ENCODE measurements at places on chromosomes 16 and 17.

DNA sequence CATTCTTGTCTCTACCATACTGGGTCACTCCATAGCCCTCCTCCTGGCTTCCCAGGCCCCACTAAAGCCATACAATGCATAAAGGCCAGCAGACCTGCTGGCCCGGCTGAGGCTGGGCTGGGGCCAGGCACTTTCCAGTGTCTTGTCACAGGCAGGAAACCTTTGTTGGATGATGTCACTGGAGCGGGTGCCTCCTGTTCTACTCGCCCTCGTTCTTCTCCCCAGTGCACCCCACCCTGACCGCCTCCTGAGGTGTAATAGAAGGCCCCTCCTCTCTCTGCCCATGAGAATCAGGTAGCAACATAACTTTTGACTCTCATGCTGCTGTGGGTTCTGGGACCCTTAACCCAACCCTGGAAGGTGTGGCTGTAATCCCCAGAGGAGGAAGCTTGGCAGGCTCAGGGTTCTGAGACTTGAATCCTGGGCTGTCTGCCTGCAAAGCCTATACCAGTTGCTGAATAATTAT, 54.2 kb upstream of the IL34 start:
- no peaks in the 10 kb centered on the region for H3K36me3 ChIP-seq
- H3K4me1 ChIP-seq = no peaks in the 10 kb centered on the region
- no peak for DNase-seq
- H3K27me3 ChIP-seq = no peaks in the 10 kb centered on the region

- no peaks in the 10 kb centered on the region for H3K36me3 ChIP-seq
- H3K27me3 ChIP-seq = no peaks in the 10 kb centered on the region
- H3K27ac ChIP-seq = no peak overlapping the region
- H3K4me1 ChIP-seq = no peaks in the 10 kb centered on the region
Measured at GRCh38 chr17:4386406-4386805, 19.9 kb upstream of the UBE2G1 start.

GRCh38 chr17:65509032-65509431, 52.4 kb downstream of the AXIN2 start:
- H3K36me3 ChIP-seq = no peaks in the 10 kb centered on the region
- no peaks in the 10 kb centered on the region for H3K27me3 ChIP-seq
- H3K27ac ChIP-seq = no peak overlapping the region
- no peak overlapping the region for H3K4me3 ChIP-seq

- H3K27ac ChIP-seq = no peak overlapping the region
- no peak overlapping the region for H3K4me3 ChIP-seq
- H3K4me1 ChIP-seq = no peaks in the 10 kb centered on the region
- no peaks in the 10 kb centered on the region for H3K36me3 ChIP-seq
- no peak for DNase-seq
Measured at GRCh38 chr16:7363422-7364417, 31.1 kb downstream of the RBFOX1 start.

DNA sequence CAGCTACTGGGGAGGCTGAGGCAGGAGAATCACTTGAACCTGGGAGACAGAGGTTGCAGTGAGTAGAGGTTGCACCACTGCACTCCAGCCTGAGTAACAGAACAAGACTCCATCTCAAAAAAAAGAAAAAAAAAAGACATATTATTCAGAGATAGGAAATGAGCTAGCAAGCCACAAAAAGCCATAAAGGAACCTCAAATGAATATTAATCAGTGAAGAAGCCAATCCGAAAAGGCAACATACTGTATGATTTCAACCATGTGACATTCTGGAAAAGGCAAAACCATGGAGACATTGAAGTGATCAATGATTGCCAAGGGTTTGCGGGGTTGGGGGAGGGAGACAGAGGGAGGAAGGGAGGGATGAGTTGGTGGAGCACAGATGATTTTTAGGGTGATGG, 8.4 kb upstream of the EXOC7 start:
- DNase-seq = no peak
- no peak overlapping the region for H3K4me3 ChIP-seq
- H3K27ac ChIP-seq = no peak overlapping the region
- no peaks in the 10 kb centered on the region for H3K4me1 ChIP-seq
- no peaks in the 10 kb centered on the region for H3K27me3 ChIP-seq

GRCh38 chr17:52026075-52026474, 132.4 kb downstream of the CA10 start:
- no peak overlapping the region for H3K27ac ChIP-seq
- H3K4me3 ChIP-seq = no peak overlapping the region
- no peak for DNase-seq
- no peaks in the 10 kb centered on the region for H3K4me1 ChIP-seq
- no peaks in the 10 kb centered on the region for H3K36me3 ChIP-seq

DNA sequence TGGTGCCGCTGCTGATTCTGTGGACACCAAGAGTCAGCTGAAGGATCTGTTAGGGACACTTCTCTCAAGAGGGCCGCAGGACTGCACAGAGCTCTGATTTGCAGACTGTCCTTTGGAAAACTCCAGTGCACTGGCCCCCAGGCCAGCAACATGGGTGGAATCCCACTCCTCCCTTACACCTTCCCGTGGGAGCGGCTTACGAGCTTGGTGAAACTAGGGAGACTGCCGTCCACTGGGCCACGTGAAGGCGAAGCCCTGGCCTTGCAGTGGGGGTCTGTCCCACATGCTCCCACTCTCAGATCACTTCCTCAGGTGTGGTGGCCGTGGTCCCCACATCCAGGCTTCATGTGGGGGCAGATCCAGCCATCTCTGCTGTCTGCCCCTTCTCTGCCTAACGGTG, 36.4 kb downstream of the PSME3IP1 start:
- no peak overlapping the region for H3K27ac ChIP-seq
- no peaks in the 10 kb centered on the region for H3K27me3 ChIP-seq
- DNase-seq = no peak
- peaks cover 7% of the 10 kb centered on the region for H3K4me1 ChIP-seq
- H3K36me3 ChIP-seq = peaks cover 11% of the 10 kb centered on the region

DNA sequence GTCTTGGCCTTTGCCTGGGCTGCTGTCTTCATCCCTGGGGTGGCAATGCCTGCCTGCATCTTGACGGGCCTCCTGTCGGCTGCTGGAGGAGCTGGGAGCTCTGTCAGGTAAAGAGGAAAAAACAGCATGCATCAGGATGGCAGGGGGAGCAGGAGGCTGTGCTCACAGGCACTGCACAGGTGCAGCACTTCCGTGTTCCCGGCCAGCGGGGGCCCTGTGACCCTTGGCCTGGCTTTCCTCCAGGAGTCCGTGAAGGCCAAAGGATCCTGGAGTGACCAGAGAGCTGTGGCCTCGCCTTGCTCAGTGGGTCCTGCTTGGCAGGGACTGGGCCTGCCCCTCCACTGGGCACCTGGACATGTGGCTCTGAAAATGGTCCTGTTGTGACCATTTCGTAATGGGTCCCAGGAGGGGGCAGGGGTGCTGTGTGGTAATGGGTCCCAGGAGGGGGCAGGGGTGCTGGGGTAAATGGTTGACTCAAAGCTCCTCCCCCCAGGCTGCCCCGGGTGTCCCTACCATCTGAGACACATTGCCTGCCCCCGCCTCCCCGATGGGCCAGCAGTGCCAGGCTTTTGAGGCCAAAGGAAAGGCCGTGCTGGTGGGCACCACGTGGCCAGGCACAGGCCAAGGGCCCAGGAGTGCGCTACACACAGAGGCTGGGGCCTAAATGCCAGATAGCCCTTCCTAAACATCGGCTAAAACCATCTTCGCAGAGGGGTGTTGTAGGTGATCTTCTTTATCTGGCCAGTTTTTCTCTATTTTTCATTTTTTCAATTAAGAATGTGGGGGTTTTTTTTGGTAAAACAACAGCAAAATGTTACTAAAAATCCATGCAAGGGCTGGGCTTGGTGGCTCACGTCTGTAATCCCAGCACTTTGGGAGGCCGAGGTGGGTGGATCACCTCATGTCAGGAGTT, 4.0 kb upstream of the FASN start:
- H3K27me3 ChIP-seq = no peaks in the 10 kb centered on the region
- H3K4me1 ChIP-seq = peaks cover 23% of the 10 kb centered on the region
- no peak overlapping the region for H3K27ac ChIP-seq
- no peak overlapping the region for H3K4me3 ChIP-seq

DNA sequence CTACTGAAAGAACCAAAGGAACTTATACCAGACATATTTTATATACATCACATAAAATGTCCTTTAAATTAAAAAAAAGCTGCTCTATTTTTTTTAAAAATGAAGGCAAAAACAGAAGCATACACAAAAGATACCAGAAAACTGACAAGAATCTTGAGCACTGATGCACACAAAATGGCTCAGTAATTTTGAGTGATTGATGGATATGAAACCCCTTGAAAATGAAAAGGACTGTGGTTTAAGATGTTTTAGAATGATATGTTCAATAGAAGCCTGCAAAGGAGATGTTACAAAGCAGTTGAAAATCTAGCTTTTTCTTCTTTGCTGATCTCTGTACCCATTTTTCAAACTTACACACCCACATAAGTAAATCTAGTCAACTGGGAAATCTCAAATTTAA, 2.7 kb downstream of the C16orf87 start:
- H3K36me3 ChIP-seq = no peaks in the 10 kb centered on the region
- DNase-seq = no peak
- no peak overlapping the region for H3K4me3 ChIP-seq
- no peak overlapping the region for H3K27ac ChIP-seq

DNA sequence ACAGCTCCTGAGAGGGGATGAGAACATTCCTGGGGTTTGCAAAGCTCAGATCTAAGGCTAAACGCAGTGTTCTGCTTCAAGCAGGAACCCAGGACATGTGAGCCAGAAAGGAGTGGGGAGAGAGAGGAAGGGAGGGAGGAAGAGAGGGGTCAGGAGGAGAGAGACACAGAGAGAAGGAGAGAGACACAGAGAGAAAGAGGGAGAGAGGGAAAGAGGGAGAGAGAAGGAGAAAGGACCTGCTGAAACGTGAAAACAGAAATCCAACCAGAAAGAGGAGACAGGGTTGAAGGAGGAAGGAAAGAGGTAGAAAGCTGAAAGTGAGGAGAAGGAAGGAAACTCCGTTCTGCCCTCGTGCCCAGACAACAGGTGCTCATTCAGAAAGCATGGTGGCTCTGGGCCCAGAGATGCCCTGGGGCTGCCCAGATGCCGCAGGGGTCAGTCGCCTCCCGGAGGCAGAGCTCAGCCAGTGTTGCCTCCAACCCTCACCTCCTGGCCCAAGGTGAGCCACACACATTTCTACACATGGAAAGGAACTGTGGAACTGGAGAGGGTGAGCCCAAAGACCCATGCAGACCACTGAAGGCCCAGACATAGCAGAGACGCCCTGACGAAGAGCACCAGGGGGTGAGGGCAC, 49.0 kb upstream of the ENPP7 start:
- H3K27me3 ChIP-seq = no peaks in the 10 kb centered on the region
- H3K4me1 ChIP-seq = no peaks in the 10 kb centered on the region
- no peak overlapping the region for H3K27ac ChIP-seq
- no peak for DNase-seq
- H3K36me3 ChIP-seq = no peaks in the 10 kb centered on the region

GRCh38 chr16:80671281-80671849, 130.6 kb downstream of the DYNLRB2 start:
- no peak for DNase-seq
- H3K27me3 ChIP-seq = no peaks in the 10 kb centered on the region
- peaks cover 2% of the 10 kb centered on the region for H3K4me1 ChIP-seq
- H3K27ac ChIP-seq = no peak overlapping the region
- H3K4me3 ChIP-seq = no peak overlapping the region

GRCh38 chr16:75483222-75483621, 12.0 kb downstream of the CHST6 start:
- peaks cover 11% of the 10 kb centered on the region for H3K36me3 ChIP-seq
- H3K4me3 ChIP-seq = no peak overlapping the region
- no peak for DNase-seq
- no peaks in the 10 kb centered on the region for H3K27me3 ChIP-seq

GRCh38 chr17:48510761-48511604, 19.8 kb downstream of the HOXB1 start:
- no peaks in the 10 kb centered on the region for H3K4me1 ChIP-seq
- no peak for DNase-seq
- no peaks in the 10 kb centered on the region for H3K27me3 ChIP-seq
- H3K4me3 ChIP-seq = no peak overlapping the region
- H3K36me3 ChIP-seq = no peaks in the 10 kb centered on the region
- H3K27ac ChIP-seq = no peak overlapping the region

DNA sequence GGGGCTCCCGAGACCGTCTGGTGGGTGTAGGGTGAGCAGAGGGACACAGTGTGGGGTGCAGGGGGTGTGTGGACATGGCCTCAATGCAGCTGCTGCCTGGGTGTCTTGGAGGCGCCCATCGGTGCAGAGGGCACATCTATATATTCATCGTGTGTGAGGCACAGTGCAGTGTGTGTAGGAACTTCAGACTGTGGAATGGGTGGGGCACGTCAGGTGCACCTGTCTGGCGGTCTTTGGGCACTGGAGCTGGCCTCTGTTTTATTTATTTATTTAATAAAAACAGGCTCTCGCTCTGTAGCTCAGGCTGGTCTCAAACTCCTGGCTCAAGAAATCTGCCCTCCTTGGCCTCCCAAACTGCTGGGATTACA, 16.8 kb downstream of the LASP1 start:
- H3K27me3 ChIP-seq = no peaks in the 10 kb centered on the region
- no peak overlapping the region for H3K27ac ChIP-seq
- DNase-seq = no peak
- H3K36me3 ChIP-seq = peaks cover 5% of the 10 kb centered on the region

- no peak overlapping the region for H3K27ac ChIP-seq
- no peaks in the 10 kb centered on the region for H3K4me1 ChIP-seq
- no peaks in the 10 kb centered on the region for H3K27me3 ChIP-seq
- DNase-seq = peak; percentile 16
- H3K4me3 ChIP-seq = no peak overlapping the region
- H3K36me3 ChIP-seq = no peaks in the 10 kb centered on the region
Measured at GRCh38 chr17:66255112-66255511, 25.9 kb upstream of the APOH start.

GRCh38 chr16:29972500-29972899, 1.2 kb upstream of the TAOK2 start:
- H3K36me3 ChIP-seq = peaks cover 3% of the 10 kb centered on the region
- H3K27me3 ChIP-seq = no peaks in the 10 kb centered on the region
- no peak overlapping the region for H3K4me3 ChIP-seq
- H3K27ac ChIP-seq = no peak overlapping the region
- DNase-seq = no peak

DNA sequence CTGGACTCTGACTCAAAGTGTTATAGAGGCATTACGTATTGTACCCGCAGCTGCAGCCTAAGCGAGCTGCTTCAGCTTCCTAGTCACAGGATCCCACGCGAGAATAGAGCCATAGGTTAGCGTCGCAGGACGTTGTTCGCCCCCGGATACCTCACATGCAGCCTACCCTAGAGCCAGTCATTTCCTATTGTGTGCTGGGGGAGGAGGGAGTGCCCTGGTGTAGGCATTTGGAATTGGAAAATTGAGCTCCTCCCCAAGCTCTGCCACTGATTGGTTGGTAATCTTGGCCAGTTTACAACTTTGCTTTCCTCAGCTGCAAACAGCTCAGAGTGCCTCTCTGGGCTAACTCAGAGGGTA, 530 bp downstream of the NAA60 start:
- H3K4me1 ChIP-seq = no peaks in the 10 kb centered on the region
- no peaks in the 10 kb centered on the region for H3K27me3 ChIP-seq
- peak overlapping the region; percentile 35 for H3K4me3 ChIP-seq
- H3K36me3 ChIP-seq = no peaks in the 10 kb centered on the region

GRCh38 chr16:50099957-50100648, 34.3 kb downstream of the HEATR3 start:
- no peaks in the 10 kb centered on the region for H3K27me3 ChIP-seq
- no peaks in the 10 kb centered on the region for H3K4me1 ChIP-seq

- no peak overlapping the region for H3K4me3 ChIP-seq
- H3K4me1 ChIP-seq = no peaks in the 10 kb centered on the region
- H3K27ac ChIP-seq = no peak overlapping the region
- H3K27me3 ChIP-seq = no peaks in the 10 kb centered on the region
- no peak for DNase-seq
Measured at GRCh38 chr17:4256952-4257351, 6.8 kb downstream of the ANKFY1 start.

Data from iPS DF 6.9 (cell line).